ENCODE measurements at places on chromosomes 13 and 19. TPM values are rescaled to one million over a fixed set of nuclear protein-coding genes. Genes with fewer than 3 reads are reported as not detected.

The HSPB6 gene
- total RNA-seq, result 2.7 TPM

The SKA3 gene
- 28.7 TPM for total RNA-seq

The ZNF610 gene
- 0.97 TPM for total RNA-seq

The EMP3 gene
- total RNA-seq, result 127 TPM

The GRK1 gene
- total RNA-seq, result not detected

The ZNF763 gene
- 0.48 TPM for total RNA-seq

The ICAM4 gene
- 0.49 TPM for total RNA-seq

The AMER2 gene
- total RNA-seq, result not detected

The SIGLECL1 gene
- not detected for total RNA-seq

The TOMM40 gene
- total RNA-seq, result 101 TPM

The SIAH3 gene
- not detected for total RNA-seq

- no peak for DNase-seq
Observed at GRCh38 chr13:44280456-44280855, 93.2 kb upstream of the SERP2 start.

- DNase-seq, result no peak
Observed at GRCh38 chr19:29596885-29597525, 9.1 kb upstream of the POP4 start.

- DNase-seq, result no peak
Observed at GRCh38 chr19:4019578-4019977, 12.0 kb downstream of the PIAS4 start.

GRCh38 chr19:41638641-41639081 is 11.8 kb upstream of the CEACAM4 start:
- no peak for DNase-seq

GRCh38 chr19:38224014-38224862 is at the start of gene DPF1:
DPF1 (minus strand) TSS chr19:38224222; CDS start chr19:38224142, 80 bp downstream.
- DNase-seq, result peak; percentile 61

DNA sequence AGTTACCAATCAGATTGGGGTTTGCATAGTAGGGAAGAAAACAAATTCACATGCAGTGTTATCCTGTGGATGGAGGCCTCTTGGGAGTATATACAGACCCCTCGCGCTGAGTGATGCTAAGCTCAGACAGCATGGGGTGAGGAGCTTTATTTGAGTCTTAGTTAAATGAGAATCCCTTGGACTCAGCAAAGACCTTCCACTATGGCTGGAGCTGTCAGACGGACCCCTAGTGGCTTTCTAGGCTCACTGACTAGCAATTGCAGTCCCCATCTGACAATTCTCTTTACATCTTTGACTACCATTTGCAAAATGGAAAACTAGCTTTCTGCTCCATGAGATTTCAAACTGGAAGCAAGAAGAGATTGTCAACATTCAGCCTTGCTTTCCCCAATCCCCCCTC is 90.4 kb downstream of the STOML3 start:
- no peak for DNase-seq

- no peak for DNase-seq
Observed at GRCh38 chr19:34109596-34109995, 62.7 kb upstream of the LSM14A start.

- DNase-seq, result no peak
Observed at GRCh38 chr19:18982669-18983068, 41.7 kb upstream of the HOMER3 start.

DNA sequence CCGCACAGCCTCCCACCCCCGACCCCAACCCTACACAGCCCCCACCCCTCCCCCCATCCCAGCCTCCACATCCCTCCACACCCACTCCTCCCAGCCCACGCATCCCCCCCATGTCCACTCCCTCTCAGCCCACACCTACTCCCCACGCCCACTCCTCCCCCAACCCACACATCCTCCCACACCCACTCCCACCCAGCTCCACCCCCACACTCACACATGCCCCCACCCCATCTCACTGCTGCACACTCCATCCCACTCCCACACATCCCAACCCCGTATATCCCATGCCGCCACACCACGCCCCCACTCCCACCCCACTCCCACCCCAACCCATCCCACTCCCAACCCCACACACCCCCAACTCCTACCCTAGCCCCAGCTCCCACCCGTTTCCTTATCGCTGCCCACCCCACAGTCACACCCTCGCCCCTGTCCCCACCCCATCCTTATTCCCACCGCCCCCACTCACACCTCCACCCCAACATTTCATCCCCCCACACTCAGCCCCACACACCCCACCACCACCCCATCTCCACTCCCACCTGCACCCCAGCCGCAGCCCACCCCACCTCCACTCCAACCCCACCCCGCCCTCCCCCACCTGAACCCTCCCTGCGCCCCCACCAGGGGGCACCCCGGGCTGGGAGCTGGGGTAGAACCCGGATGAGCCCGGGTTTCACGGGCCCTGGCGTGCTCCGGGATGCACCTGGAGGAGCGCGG is 809 bp downstream of the TDRD12 start:
- no peak for DNase-seq

DNA sequence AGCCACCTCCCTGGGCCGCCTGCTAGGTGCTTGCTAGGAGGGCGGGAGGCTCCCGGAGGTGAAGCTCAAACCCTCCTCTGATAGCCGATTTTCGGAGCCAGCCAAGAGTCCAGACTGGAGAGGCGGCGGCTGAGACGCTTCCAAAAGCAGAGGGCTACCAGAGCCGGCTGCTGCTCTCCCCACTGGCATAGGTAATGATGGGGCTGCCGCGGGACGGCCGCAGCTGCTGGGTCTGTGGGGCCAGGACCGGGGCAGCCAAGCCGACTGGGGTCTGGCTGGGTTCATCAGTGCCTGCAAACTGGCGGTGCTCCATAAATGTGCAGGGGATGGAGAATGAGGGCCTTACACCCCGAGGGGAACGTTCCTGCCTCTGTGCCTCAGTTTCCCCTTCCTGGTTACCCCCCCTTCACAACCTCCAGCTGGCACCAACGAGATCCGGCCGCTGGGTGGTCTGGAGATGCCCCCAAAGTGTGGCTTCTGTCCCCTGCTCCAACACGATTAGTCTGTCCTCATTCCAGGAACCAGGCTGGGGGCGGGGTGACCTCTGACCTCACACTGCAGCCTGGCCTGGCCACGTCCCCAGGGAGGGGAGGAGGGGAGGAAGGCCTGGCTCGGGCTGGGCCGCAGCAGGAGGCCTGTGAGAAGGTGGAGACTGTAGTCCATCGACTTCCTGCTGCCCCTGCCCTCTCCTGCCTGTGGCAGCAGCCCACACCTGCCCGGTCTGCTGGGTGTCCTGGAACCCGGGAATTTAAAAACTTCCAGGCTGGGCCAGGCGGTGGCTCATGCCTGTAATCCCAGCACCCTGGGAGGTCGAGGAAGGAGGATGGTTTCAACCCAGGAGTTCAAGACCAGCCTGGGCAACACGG is 3.8 kb upstream of the WDR18 start:
- no peak for DNase-seq

DNA sequence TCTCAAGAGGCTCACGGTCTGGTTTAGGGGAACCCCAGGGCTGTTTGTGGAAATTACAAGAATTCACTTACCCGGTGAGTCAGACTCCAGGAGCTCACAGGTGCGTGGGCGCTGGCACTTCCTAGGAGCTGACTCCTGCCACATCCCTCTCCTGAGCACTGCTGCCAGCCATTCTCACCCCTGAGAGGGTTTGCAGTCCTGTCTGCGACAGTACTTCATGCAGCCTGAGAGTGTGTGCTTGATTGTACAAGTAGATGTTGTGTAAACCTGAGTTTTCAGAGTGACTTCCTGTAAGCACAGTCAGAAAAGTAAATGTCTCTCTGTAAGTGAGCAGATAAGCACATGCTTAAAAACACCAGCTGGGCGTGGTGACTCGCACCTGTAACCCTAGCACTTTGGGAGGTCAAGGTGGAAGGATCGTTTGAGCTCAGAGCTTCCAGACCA is 8.1 kb downstream of the MRPL4 start:
- no peak for DNase-seq

DNA sequence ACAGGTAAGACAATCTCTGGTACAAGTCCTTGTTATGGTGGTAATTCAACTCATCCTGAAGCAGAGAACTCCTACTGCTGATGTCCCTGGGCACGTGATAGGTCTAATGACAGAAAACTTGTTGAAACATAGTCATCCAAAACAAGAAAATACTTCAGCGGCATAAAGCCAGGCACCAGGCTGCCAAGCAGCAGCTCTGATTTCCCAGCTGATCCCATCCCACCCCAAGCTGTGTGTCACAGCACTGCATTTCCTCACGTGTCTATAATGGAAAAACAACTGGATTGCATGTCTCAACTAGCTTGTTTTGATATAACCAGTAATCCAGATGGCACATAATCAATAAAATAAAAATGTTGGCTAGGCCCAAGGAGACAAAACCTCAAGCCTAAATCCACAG is 64.8 kb downstream of the MIPEP start:
- DNase-seq, result no peak

DNA sequence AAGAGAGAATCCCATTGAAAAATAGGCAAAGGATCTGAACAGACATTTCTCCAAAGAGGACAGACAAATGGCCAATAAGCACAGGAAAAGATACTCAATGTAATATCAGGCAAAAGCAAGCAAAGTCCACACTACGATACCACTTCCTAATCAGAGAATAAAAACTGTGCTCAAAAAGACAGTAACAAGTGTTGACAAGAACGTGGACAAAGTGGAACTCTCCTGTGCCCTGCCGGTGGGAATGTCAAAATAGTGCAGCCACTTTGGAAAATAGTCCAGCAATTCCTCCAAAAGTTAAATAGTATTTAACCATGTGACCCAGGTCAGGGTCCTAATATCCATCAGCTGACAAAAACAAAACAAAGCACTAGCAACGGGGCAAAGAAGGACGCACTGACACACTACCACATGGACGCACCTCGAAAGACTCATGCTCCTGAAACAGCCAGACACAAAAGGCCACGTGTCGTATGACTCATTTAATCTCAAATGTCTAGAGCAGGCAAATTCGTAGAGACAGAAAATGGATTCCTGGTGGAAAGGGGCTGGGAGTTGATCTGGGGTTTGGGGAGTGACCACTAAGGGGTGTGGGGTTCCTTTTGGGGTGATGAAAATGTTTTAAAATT is 5.2 kb downstream of the MIER2 start:
- no peak for DNase-seq

DNA sequence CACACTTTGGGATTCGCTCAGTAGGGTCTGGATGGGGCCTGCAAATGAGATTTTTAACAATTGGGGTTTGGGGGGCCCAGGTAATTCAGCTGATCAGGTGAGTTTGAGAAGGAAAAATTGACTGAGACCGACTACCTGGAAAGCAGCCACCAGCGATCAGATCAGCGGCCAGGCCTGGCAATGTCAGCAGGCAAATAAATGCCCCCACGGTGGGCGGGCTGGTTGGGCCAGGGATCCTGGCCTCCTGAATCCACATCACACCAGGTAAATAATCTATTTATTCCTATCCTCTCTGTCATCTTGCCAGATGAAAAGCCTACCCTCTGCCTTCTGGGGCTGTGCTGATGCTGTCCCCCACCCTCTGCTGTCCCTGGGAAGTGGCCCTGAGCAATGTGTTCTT is 9.4 kb downstream of the NAPA start:
- DNase-seq, result no peak

DNA sequence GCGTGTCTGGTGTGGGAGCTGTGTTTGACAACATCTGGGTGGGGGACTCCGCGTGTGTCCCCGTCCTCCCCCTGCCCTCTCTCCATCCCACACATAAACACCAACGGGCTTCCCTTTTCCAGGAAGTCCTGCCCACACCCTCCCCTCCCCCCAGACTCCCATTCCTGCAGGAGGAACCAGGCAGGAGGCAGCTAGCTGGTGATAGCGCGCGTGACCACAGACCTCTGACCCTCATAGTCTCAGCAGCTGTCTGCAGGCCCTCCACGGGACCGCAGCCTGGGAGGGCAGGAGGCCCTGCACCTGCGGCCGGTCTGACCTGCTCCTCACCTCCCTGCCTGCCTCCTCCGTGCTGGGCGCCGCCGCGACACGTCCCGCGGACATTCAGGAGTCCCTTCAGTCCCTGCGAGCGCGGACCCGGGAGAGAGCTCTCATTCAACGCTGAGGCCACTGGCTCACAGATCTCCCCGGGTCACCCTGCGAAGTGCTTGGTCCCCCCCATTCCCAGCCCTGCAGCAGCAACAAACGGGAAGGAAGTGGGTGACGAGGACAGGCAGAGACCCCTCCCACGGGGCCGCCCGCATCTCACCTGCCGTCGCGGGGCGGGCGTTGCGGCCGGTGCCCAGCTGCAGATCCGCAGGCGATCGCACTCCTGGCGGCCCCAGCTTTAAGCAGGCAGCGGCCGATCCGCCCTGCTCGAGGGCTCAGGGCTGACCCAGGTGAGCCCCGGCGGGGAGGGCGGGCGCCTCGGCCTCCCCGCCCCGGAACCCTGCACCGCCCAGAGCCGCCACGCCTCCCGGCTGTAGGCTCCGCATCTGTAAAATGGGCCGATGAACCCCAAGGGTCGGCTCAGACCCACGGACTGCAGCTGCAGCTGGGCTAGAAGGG is 1.1 kb upstream of the ACP5 start:
- DNase-seq, result peak; percentile 19

GRCh38 chr13:55516610-55517009 is 1624.1 kb upstream of the PRR20A start:
- no peak for DNase-seq

DNA sequence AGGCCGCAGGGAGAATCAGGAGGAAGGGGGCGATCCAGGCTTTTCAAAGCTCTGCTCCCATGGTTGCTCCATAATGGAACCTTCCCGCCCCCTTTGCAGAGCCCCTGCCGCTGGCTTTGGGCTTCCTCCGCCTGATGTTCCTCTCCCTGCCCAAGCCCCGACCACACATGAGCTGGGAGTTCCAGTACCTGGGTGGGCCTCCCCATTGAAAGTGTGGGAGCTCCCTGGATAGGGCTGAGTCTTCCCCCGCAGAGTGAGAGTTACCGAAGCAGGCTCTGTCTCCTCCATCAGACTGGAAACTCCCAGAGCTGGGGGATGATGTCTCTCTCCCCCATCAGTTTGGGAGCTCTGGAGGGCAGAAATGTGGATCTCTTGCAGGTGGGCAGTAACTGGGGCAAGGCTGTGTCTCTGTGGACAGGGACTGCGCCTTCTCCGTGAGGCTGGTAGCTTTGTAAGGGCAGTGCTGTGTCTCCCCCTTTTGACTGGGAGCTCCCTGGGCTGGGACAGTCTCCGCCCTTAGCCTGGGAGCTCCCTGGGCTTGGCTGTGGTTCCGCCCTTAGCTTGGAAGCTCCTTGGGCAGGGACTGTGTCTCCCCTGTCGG is 722 bp downstream of the DCAF15 start:
- peak; percentile 15 for DNase-seq

GRCh38 chr13:44191504-44192171 is 182.0 kb upstream of the SERP2 start:
- DNase-seq, result peak; percentile 71

- DNase-seq, result no peak
Observed at GRCh38 chr19:7977723-7978040, 27.8 kb downstream of the ELAVL1 start.

DNA sequence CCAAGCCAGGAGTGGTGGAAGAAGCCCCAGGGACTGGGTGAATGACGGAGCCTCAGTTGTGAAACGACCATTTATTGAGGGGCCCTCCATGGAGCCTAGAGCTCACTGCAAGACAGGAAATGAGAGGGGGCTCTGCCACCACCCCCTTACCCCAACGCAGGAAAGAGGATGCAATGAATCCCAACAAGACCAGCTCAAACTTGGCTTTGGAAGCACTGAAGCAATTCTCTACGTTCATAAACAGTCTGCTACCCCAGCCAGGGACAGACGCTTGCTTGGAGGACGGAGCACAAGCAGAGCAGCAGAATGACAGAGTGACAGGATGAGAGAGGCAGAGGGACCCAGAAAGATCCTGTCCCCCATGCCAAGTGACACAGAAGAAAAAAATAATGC is 1.0 kb downstream of the PRKACA start:
- DNase-seq, result no peak
